ENCODE measurements at places on chromosomes 4 and X. TPM values are rescaled to one million over a fixed set of nuclear protein-coding genes. Genes with fewer than 3 reads are reported as not detected.
A peak's percentile ranks its signal among the peaks of the same experiment; 100 is the strongest.

GRCh38 chrX:2691543-2692220 is 587 bp downstream of the CD99 start:
- DNase-seq = no peak
- H3K27me3 ChIP-seq = no peaks in the 10 kb centered on the region
- H3K27ac ChIP-seq = no peak overlapping the region
- H3K36me3 ChIP-seq = no peaks in the 10 kb centered on the region
- peak overlapping the region; percentile 90 for H3K4me3 ChIP-seq

Gene GJB1
- not detected for polyA plus RNA-seq

Gene UPF3B
- polyA plus RNA-seq = 12.2 TPM

- DNase-seq = no peak
- H3K27ac ChIP-seq = no peak overlapping the region
- no peaks in the 10 kb centered on the region for H3K4me1 ChIP-seq
- H3K36me3 ChIP-seq = no peaks in the 10 kb centered on the region
- no peak overlapping the region for H3K4me3 ChIP-seq
Observed at GRCh38 chrX:102067966-102068723, 57.3 kb upstream of the TCEAL2 start.

Gene CFP
- not detected for polyA plus RNA-seq

DNA sequence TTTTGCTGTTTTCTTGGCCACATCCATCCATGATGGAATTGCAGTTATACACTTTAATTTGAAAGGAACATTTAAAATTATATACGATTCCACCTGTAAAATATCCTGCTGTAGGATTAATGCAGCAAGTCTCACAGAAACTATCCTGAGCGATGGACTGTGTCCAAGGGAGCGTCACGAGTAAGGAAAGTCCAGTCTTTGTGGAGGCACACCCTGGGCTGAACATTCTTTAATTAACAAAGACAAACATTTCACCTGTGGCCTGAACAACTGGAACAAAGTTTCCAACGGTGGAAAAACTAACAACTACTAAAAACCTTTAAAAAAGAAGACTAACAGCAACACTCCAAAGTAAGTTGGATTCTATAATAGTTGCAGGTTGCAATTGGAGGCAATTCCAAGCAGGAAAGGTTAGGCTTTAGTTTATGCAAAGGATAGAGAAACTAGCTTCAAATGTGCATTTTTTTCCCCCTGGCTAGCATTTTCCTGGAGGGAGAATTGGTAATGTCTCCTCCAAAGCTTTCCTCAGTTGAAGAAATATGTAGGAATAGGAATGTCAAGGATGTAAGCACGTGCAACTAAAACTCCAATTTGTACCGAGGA is 11.0 kb downstream of the EREG start:
- peaks cover 9% of the 10 kb centered on the region for H3K27me3 ChIP-seq
- no peak overlapping the region for H3K4me3 ChIP-seq
- no peaks in the 10 kb centered on the region for H3K36me3 ChIP-seq
- DNase-seq = no peak
- no peak overlapping the region for H3K27ac ChIP-seq

GRCh38 chrX:71438750-71439149 is 72.6 kb downstream of the TAF1 start:
- H3K36me3 ChIP-seq = peaks cover 8% of the 10 kb centered on the region
- H3K27ac ChIP-seq = no peak overlapping the region
- no peak overlapping the region for H3K4me3 ChIP-seq
- DNase-seq = no peak
- H3K27me3 ChIP-seq = no peaks in the 10 kb centered on the region

Gene RAB9B
- 0.10 TPM for polyA plus RNA-seq

DNA sequence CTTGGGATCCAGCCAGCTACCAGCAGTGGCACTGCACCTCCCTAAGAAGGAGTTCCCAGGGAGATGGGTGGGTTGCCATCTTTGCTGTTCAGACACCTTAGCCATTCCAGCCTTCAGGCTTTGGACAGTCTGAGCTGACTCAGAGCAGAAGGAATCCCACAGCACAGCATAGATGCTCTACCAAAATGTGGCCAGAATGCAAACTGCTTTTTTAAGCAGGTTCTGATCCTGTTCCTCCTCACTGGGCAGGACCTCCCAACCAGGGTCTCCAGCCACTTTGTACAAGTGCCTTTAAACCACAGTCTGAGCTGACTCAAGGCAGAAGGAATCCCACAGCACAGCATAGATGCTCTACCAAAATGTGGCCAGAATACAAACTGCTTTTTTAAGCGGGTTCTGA is 209.0 kb downstream of the NPNT start:
- H3K4me1 ChIP-seq = no peaks in the 10 kb centered on the region
- peaks cover 63% of the 10 kb centered on the region for H3K36me3 ChIP-seq
- DNase-seq = no peak
- H3K27me3 ChIP-seq = no peaks in the 10 kb centered on the region
- no peak overlapping the region for H3K27ac ChIP-seq

Gene DGAT2L6
- not detected for polyA plus RNA-seq

DNA sequence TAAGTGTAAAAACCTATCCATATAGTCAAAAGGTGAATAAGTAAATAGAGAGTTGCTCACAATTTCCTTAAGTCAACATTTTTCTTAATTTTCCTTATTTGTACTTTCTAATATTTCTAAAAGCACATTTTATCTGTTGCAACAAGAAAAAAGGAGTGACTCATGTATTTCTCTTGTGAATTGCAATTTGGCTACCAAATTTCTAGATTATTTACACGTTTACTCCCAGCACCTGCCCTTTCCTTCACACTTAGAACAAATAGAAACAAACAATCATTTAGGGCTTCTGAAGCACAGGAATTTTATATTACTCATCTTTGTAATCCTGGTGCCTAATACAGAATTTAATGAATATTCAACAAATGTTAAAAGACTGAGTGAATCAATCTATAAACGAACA is 22.2 kb downstream of the BTC start:
- no peak for DNase-seq
- H3K36me3 ChIP-seq = no peaks in the 10 kb centered on the region
- H3K4me1 ChIP-seq = no peaks in the 10 kb centered on the region
- peaks cover 4% of the 10 kb centered on the region for H3K27me3 ChIP-seq

DNA sequence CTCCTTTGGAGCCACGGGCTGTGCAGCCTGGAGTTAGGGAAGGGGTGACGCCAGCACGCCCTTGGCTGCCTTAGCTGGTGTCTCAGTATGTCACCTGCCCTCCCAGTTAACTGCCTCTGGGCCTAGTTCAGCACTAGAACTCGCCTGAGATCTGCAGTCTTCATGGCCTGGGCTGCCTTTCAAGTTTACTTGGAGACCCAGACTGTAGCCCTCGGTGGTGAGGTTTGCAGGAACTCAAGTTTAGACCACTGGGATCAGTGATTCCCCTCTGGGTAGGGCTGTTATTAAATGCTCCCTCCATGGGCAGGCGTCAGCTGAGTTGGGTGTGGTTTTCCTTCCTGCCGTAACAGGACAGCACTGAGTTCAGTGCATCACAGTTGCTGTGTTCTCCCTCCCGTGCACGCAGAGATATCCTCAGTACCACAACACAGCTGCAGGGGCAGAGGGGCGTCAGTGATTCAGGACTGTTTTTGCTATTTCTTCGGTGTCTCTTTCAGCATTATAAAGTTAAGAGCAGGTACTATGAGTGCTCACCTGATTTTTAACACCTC is 30.5 kb downstream of the PLAC8 start:
- H3K27ac ChIP-seq = peak overlapping the region; percentile 98
- H3K27me3 ChIP-seq = no peaks in the 10 kb centered on the region
- peak overlapping the region; percentile 43 for H3K4me3 ChIP-seq
- peak; percentile 78 for DNase-seq
- peaks cover 35% of the 10 kb centered on the region for H3K4me1 ChIP-seq
- peaks cover 22% of the 10 kb centered on the region for H3K36me3 ChIP-seq

DNA sequence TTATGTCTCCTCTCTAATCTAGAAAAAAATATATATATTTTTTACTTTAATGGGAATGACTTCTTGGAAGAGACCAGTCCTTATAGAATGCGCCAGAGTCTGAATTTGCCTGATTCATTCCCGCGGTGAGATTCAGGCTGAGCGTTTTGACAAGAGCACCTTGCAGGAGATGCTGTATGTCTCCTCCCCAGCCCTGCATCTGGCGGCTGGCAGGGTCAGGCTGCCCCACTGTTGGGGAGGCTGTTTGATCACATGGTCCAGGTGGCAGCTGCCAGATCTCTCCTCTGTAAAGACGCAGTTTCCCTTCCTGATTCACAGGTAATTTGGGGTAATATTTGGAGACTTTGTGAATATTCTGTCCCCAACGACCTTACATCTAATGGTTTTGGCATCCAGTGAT is 9.7 kb downstream of the PDZD4 start:
- H3K4me1 ChIP-seq = peaks cover 19% of the 10 kb centered on the region
- H3K27me3 ChIP-seq = peaks cover 56% of the 10 kb centered on the region
- H3K36me3 ChIP-seq = no peaks in the 10 kb centered on the region
- DNase-seq = no peak
- H3K4me3 ChIP-seq = no peak overlapping the region

GRCh38 chrX:108049649-108050048 is 4.8 kb downstream of the VSIG1 start:
- no peak overlapping the region for H3K27ac ChIP-seq
- no peak overlapping the region for H3K4me3 ChIP-seq
- H3K27me3 ChIP-seq = no peaks in the 10 kb centered on the region
- H3K4me1 ChIP-seq = no peaks in the 10 kb centered on the region
- no peak for DNase-seq

Gene GAK
- polyA plus RNA-seq = 28.5 TPM

Gene ODAPH
- not detected for polyA plus RNA-seq

GRCh38 chr4:95212692-95213091 is 336.1 kb downstream of the UNC5C start:
- H3K4me1 ChIP-seq = no peaks in the 10 kb centered on the region
- H3K27ac ChIP-seq = no peak overlapping the region
- no peak overlapping the region for H3K4me3 ChIP-seq
- DNase-seq = no peak
- H3K36me3 ChIP-seq = no peaks in the 10 kb centered on the region
- no peaks in the 10 kb centered on the region for H3K27me3 ChIP-seq

- no peak overlapping the region for H3K27ac ChIP-seq
- no peaks in the 10 kb centered on the region for H3K36me3 ChIP-seq
- H3K4me3 ChIP-seq = no peak overlapping the region
- no peak for DNase-seq
- H3K4me1 ChIP-seq = no peaks in the 10 kb centered on the region
Observed at GRCh38 chr4:84809946-84810345, 156.5 kb downstream of the WDFY3 start.

DNA sequence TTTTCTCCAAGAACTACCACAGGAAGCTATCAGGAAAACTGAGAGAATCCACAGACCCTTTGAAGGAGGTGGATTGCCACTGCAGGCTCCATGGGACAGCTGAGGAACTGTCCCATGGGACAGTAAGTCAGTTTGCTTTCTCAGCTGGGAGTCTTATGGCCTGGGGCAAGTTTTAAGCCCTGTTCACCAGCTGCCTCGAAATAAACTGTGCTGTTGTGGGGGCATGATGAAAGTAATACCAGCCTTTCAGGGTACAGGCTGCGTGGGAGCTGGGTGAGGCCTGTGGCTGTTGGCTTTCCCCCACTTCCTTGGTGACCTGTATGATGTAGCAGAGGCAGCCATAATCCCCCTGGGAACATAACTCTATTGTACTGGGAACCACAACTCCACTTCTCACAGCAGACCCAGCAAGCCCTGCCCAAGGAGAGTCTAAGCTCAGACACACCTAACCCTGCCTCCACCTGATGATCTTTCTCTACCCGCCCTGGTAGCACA is 452.1 kb downstream of the STPG2 start:
- no peaks in the 10 kb centered on the region for H3K4me1 ChIP-seq
- no peak overlapping the region for H3K4me3 ChIP-seq
- no peak for DNase-seq
- no peaks in the 10 kb centered on the region for H3K27me3 ChIP-seq

GRCh38 chrX:31168551-31168950 is 96.7 kb upstream of the FTHL17 start:
- H3K4me1 ChIP-seq = peaks cover 24% of the 10 kb centered on the region
- peak overlapping the region; percentile 61 for H3K27ac ChIP-seq
- peaks cover 6% of the 10 kb centered on the region for H3K27me3 ChIP-seq

DNA sequence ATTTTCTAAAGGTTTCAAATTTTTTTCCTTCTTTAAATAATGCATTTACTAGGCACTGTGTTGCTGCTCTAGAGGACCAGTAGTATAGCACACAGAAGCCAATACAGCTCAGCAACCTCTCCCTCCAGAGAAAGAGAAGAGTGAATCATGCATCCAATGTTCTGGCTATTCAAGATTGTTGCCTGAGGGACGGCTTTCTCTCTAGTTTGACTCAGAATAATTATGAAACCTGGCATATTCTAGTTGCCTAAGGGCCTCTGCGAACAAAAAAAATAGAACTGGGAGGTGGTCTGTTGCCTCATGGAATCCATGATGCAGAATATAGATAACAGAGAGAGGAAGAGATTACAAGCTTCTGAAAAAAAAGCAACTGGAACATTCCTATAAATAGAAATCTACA is 1233.3 kb upstream of the PABPC4L start:
- no peak for DNase-seq
- no peaks in the 10 kb centered on the region for H3K36me3 ChIP-seq
- no peaks in the 10 kb centered on the region for H3K4me1 ChIP-seq

DNA sequence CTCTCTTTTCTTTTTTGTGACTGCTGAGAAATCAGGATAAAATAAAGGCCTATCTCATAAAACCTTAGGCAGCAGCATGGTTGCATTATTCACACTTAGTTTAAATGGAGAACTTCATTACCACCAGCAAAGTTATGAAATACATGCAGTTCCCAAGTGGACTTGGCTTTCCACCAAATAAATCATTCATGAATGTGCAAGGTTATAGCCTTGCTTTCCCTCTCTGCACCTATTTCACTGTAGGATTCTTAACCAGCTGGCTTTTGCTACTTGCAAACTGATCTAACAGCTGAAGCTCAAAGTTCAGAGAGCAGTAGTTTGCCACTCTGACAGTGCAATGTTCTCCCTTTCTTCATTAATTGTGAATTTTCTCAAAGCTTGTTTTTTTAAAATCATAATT is 140.1 kb upstream of the SMIM31 start:
- no peaks in the 10 kb centered on the region for H3K4me1 ChIP-seq
- H3K27ac ChIP-seq = no peak overlapping the region

Gene MORF4L2
- polyA plus RNA-seq = 56.4 TPM

DNA sequence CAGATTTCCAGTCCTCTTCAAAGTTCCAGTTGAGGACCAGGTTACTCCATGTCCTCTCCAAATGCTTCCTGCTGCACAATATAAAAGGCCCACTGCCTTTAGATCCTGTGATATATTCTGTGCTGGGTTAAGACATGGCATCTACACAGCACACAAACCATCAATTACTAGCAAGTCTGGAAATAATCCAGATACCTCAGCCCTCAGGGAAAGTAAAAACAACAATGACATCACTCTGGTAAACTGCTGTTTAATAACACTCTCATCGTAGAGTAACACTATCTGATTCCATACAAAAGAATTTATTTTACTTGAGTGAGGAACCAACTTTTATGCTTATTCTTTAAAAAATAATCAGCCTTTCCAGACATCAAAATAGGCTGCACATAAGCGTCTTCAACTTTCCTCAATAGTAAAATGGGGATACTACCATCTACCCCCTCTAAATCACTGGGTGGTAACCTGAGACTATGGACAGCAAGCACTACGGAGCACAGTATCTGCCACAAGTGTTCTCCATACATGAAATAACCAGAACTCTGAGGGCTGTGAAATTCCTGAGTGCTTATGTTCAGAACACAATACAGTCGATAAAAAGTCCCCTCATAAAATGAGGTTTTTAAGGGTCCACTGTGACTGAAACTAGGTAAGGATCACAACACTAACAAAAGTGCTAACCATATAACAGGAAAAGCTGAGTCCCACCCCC is 53.4 kb downstream of the ABCG2 start:
- no peaks in the 10 kb centered on the region for H3K27me3 ChIP-seq
- no peaks in the 10 kb centered on the region for H3K36me3 ChIP-seq
- no peak overlapping the region for H3K27ac ChIP-seq
- H3K4me3 ChIP-seq = no peak overlapping the region

Gene PAGE5
- not detected for polyA plus RNA-seq

Gene F8A2
- polyA plus RNA-seq = not detected

Gene DAPP1
- polyA plus RNA-seq = 197 TPM

- DNase-seq = no peak
- H3K36me3 ChIP-seq = no peaks in the 10 kb centered on the region
- H3K27ac ChIP-seq = no peak overlapping the region
- peaks cover 7% of the 10 kb centered on the region for H3K4me1 ChIP-seq
Observed at GRCh38 chr4:76569225-76569624, 134.2 kb downstream of the SHROOM3 start.
